ENCODE measurements at places on chromosomes 7 and 10.

- no peak for DNase-seq
Observed at GRCh38 chr10:364267-364775, 229.1 kb downstream of the ZMYND11 start.

DNA sequence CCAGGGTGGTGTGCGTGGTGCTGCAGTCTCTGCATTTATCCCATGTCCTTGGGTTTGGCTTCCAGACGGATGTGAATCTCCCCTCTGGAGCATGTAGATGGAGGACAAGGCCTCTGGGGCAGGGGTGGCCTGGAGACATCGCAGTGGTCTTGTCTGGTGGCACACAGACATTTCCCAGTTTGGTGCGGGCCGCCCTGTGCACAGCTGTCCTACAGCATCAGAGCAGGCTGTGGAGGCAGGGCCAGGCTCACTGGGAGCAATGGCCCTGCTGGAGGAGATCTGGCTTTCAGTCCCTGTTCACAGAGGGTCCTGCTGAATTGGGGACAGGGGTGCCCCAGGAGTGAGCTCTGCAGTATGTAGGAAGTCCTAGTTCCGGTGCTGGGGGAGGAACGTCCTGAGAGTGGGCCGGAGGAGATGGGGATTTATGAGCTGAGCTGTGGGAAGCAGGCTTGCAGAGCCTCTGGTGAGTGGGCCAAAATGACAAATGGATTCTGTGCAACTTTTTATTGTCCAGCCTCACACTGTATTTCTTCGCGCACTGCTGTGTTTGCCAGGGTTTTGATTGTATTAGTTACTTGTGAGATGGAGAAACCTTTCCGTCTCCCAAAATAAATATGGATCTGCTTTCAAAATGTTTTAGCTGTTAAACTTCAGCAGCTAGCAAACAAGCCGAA lies 40.3 kb downstream of the MGMT start:
- DNase-seq = no peak

DNA sequence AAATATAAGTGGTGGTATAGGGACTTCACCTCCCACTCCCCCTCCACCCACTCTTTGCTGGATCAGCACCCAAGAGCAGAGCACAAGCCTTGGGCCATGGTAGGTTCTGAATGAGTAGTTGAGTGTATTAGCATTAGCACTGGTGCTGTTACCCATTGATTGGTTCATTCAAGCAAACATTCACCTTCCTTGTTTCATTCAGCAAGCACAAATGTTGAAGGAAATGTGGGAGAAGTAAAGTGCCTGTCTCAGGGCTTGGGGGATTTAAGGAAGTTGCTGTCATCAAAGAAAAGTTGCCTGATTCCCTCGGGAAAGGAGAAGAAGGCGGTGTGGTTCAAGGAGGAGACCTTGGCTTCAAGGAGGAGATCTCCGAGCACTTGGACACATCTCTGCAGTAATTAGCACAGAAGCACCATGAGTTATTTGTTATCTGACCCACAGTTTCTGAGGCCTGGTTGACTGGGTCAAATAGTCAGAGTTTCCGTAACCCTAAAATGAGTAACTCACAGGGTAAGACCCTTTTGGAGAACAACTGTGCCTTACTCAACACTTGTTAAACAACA lies 17.3 kb downstream of the IL2RA start:
- no peak for DNase-seq

DNA sequence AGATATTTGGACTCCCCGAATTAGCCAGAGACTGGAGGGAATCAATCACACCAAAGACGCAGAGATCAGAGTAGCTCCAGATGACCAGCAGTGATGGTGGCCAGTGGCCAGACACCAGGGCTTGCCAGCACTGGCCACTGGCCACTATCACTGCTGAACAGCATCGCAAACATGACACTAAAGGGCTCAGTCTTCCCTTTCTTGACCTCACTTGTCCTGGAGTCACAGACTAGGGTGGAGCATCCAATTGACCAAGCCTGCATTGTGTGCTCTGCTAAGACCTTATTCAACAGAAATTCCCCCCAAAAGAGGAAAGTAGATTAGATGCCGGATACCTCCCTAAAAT lies 234.7 kb downstream of the CREB5 start:
- DNase-seq = no peak
